Right kidney (tissue), 9 donors: ENCODE measurements at places on chromosomes 3 and 15.

DNA sequence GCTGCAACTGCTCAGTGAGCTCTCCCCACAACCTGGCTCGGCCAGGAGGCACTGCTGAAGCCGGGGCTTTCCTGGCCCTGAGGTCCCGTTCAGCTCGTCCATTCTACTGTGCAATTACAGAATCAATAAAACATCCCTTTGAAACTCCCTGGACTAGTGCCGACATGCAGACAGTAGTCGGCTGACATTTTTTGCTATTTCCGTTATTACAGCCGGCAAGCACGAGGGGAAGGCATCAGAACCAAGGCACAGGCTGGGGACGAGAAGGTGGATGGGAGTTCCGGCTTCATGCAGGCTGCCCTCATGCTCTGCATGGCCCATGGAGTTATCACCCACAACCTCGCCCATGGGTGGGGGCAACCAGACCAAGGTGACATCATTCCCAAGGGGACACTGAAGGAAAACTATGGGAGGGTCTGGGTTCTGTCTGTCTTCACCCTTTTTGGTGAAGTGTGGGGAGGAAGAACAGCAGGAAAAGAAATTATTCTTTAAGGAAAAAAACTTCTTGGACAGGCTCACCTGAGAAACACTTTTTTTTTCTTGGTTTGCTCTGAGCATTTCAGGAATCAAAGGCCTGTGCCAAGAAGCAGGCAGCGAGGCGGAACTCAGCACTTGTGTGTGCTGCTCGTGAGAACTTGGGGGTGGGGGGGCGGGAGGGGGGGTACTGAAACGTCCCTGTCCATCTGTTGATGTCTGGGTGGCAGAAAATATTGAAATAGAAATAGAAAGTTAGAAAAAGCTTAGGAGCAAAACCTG is 154.5 kb downstream of the FOXP1 start:
- DNase-seq, result peak; percentile 34

- DNase-seq, result no peak
These were observed 691.7 kb upstream of the CBLB start for GRCh38 chr3:106560451-106560966.

DNA sequence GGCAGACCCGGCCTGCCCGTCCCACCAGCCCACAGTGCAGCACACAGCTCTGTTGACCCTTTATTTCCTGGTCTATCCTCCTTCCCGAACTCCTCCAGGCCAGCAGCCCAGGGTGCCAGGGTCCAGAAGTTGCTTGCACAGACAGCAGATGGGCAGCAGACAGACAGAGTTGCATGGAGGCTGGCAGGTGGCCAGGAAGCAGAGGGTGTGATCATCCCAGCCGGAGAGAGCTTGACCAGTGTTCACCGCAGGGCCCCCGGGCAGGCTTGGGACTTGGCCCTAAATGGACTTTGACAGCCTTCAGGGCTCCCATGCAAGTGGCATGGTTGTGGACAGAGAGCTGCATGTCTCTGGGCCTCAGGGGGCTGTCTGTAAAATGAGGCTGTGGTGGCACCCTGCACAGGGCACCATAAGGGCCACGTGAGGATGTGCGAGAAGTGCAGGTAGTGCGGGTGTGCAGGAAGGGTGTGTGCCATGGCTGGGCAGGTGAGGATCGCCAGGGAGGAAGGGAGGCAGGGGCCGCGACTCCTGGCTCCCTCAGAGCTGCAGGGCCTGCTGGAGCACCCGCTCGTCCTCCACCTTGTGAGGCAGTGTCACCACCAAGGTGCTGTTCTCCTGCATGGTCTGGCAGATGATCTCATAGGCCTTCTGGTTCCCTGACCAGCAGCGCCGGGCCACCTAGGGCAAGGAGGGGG is 6.3 kb upstream of the ZXDC start:
- DNase-seq, result no peak

DNA sequence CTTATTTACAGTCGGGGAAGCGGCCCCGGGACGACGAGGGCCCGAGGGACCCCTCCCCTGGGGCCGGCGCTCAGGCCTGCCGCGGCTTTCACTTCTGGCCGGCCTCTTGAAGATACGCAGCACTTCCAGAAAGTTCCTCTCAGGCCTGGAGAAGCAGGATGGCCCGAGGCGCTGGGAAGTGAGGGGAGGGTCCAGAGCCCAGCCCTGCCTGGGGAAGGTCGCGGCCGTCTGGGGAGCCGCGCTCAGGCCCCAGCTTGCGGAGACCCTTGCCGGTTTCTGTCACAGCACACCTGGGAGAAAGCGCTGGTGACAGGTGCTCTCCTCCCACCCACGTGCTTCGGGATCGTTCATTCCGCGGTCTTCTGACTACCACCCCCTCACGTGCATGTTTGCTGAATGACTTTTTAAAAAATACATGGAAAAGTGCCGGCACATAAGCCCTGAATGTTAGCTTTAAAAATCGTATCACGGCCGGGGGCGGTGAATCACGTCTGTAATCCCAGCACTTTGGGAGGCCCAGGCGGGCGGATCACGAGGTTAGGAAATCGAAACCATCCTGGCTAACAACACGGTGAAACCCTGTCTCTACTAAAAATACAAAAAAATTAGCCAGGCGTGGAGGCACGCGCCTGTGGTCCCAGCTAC is 727 bp upstream of the TM2D3 start:
- no peak for DNase-seq

DNA sequence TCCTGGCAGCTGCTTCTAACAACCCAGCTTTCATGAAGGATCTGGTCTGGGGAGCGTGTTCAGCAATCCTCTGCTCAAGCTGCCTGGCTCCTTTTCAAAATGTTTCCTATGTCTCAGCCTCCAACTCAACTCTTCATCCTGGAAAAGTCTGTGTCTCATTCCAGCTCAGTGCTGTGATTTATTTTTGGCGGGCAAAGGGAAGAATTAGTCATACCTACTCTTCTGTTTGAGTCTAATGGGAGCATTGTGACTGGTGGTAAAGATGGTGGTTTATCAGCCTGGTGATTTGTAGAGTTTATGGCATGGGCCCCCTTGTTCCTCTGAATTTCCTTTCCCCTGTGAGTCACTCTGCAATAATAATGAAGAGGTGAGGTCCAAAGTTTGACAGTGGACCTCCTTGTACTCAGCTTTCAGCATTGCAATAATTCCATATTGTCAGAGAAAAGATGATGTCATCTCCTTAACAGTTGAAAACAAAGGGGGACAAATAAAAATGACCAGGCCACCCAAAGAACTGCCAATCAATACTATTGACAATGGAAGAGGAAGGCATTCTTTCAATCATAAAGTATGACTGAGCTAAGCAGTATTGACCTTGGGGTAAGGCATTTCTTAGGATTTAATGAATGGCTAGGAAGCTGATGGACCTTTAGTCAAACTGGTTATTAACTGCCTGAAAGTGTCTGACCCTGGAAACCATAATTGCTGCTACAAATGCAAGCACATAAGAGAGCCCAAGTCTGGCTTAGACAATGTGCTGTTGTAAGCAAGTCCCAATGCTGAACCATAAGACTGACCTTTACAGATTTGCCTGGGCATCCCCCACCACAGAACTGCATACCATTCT is 204.7 kb upstream of the MCTP2 start:
- DNase-seq, result no peak

- no peak for DNase-seq
These were observed 53.6 kb upstream of the AP4E1 start for GRCh38 chr15:50854601-50855490.

DNA sequence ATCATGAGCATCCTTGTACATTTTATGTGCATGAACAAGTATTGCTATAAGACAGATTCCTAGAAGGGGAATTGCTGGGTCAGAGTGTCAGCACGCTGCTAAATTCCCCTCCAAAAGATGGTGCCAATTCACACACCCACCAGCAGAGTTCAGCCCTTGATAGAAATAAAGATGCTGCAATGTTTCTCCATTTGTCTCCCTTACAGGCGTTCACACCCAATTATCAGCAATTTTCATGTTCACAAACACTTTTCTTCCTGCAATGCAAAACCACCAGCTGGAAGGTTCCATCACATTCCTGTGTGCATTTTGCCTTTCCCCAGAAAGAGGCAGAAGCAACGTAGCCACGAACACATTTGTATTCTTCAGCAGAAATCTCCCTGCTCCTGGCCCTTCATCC is 3.3 kb upstream of the TAMM41 start:
- no peak for DNase-seq

- no peak for DNase-seq
These were observed 78.3 kb upstream of the ALDH1A3 start for GRCh38 chr15:100801256-100801900.

- no peak for DNase-seq
These were observed 35.7 kb downstream of the SRP14 start for GRCh38 chr15:40003116-40003916.

- no peak for DNase-seq
These were observed 313.1 kb downstream of the SV2B start for GRCh38 chr15:91413142-91413541.

DNA sequence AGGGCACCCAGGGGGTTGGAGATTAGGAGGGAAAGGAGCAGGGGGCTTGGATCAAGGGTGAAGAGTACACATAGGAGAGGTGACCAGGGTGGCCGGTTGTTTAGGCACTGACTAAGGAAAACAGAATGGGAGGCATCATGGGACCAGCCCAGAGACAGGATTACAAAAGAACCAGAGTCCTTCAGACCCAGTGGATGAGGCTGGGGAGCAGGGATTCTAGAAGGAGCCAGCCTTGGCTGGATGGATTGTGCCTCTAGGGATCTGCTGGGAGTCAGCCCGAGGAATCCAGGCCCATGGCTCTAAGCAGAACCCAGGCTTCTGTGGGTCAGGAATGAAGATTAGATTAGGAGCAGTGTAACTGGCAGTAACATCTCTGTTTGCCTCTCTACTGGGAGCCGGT is 98.6 kb downstream of the ARNT2 start:
- no peak for DNase-seq

DNA sequence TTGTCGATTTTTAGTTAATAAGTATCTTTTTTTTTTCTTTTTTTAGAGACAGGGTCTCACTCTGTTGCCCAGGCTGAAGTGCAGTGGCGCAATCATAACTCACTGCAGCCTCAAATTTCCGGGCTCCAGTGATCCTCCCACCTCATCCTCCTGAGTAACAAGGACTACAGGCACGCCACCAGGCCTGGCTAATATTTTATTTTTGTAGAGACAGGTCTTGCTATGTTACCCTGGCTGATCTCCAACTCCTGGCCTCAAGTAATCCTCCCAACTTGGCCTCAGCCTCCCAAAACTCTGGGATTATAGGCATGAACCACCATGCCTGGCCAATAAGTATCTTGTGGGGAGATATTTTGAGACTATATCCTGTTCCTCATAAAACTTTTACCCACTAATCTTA is 29.4 kb upstream of the ARID3B start:
- DNase-seq, result no peak

GRCh38 chr3:25818335-25818734 is 28.4 kb downstream of the OXSM start:
- DNase-seq, result no peak

DNA sequence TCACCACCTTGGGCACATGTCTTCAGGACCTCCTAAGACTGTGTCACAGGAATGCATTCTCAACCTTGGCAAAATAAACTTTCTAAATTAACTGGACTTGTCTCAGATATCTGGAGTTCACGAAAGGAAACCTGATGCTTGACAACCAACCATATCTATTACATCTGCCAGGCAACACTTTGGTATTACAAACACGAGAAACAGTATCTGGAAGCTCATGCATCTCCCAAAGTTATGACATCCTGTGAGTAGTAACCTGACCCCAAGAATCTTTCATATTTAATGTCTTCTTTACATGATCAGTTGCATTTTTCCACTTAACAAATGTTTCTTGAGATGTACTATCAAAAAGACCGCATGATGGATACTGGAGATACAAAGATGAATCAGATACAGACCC is 465.3 kb upstream of the AGTR1 start:
- DNase-seq, result no peak

DNA sequence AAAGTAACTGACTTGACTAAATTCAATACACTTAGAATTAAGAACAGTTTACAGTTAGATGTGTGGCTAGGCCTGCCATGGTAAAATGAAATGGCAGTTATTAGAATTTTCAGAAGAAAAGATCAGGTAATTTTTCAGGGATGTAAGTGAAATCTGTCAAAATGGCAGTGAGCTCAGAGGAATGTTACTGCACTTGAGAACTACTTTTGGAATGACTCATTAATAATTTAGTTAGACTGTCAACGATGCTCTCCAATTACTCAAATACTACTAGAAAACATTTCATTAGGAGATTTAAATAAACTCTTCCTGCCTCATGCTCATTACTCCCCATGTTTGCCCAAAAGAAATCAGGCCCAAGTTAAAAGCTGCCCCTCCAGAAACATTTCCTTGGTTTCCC is 84.4 kb downstream of the RFTN1 start:
- DNase-seq, result no peak

- DNase-seq, result no peak
These were observed 19.9 kb upstream of the ABHD2 start for GRCh38 chr15:89068325-89068784.

- no peak for DNase-seq
These were observed 27.0 kb upstream of the IREB2 start for GRCh38 chr15:78411061-78411460.

DNA sequence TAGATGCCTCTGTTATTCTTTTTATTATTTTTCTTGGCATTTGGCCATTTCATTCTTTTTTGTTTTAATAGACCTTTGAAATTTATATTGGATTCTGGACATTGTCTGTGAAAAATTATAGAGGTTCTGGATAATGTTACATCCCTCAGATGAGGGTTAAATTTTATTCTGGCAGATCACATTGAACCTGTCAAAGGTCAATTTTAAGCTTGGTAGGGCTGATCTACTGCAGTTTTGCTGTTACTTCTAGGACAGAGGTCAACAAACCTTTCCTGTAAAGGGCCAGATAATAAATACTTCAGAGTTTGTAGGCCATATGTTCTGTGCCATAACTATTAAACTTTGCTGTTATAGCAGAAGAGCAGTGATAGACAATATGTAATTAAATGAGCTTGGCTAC is 318.9 kb upstream of the DPPA4 start:
- DNase-seq, result no peak

DNA sequence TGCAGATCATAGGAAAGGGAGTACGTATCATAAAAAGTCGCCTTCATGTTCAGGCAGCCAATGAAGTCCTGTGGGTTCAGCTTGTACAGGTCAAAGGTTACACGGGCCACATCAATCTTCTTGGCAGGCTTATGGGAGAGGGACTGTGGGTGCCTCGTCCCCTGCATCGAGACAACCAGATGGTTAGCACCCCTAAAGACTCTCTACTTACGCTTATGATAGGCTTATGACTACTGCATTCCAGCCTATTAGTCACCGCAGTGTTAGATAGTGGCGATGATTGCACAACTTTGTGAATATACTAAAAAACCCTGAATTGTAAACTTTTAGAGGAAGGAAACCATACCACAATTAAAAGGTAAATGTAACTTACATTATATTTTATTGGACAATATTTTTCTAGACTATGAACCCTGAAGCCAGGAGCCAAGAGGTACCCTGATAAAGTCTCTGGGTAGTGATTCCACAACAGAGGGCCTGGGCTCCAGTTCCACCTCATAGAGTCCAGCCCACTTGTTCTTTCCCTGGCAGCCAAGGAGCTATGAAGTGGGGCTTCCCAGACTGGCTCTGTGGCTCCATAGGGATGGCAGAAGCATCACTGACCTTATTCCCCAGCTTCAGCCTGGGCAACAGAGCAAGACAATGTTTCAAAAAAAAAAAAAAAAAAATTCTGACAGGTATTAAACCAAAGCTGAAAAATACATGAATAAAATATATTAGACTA is 2.5 kb upstream of the FANCD2 start:
- no peak for DNase-seq
